ENCODE measurements at places on chromosomes 11 and 22.

- DNase-seq, result no peak
These were observed 26.1 kb upstream of the CABP7 start for GRCh38 chr22:29693671-29694070.

DNA sequence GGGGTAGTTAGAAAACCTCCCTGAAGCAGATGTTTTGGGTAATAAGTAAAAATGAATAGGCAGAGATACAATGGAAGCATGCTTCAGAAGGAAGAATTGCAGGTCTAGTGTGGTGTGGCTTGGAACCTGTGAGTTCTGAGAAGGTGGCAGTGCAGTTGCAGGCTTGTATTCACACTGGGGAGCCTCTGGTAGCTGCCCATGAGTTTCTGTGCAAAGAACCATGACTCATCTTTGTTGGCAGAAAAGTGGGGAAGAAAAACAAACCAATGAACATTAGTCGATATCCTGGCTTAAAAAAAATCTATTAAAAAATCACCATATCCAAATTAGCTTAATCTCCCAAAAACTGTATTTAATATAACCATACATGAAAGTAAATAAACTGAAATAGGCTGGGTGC is 232.6 kb downstream of the FAT3 start:
- DNase-seq, result no peak

DNA sequence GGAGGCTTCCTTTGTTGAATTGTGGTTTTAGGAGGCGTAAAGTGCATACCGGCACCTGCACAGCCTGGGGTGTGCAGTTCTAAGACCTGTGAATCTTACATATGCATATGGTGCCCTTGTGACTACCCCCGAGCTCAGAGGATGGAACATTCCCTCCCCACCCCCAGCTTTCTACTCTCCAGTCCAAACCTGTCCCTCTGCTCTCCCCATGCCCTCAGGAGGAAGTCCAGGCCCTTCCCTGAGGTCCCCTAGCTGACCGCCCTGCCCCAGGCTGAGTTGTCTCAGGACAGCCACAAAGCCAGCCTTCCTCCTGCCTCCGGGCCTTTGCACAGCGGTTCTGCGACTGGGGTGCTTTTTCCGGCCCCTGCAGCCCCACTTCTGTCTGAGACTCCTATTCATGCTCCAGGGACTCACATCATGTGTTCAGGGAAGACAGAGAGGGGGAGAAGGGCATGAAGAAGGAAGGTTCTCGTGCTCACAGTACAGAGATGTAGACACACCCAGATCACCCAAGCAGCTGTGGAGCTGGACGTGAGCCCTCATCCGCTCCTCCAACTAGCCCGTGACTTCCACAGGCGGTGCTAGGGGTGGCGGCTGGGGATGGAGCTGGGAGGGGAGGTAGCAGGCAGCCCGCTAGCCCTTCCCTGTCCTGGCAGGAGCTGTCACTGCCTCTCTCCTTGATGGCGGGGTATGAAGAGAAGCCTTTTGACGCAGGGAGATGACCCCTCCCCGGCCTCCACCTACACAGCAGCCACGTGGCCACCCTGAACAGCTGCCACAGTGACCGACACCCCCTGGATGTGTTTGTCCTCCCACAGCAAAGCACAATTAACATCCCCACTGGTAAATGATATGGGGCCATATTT is 50.8 kb downstream of the FLRT1 start:
- DNase-seq, result no peak

DNA sequence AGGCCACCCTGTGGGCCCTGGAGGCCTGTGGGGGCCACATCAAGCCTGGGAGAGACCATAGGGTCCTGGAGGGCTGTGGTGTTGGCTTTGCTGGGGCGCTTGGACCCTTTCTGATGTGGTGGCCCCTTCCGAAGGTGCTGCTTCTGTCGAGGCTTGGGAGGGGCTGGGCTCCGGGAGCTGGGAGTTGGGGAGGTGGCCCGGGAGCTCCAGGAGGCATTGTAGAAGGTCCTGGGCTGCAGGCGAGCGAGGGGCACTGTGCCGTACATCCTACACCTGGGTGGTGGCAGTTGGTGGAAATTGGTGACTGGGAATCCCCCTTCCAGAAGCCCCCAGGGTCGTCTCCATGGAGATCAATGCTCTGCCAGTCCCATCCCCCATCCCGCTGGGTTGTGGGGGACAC is 2.6 kb downstream of the PLA2G3 start:
- no peak for DNase-seq

DNA sequence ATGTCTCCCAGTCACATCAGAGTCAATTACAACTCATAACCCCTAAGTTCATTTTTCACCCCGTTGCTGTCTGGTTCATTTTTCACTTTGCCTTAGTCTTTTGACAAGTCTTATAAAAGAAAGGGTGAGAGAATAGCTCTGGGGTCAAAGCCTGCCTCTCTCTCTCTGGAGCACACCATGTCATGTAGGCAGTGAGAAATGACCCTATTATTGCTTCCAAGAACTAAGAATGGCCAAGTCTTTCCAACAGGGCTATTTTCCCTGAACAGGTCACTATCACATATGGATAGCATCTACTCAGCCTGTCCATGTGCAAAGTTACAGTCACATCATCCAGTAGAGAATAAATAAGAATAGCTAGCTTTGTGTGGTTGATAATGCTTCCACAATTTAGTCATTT is 655.5 kb upstream of the LRRC4C start:
- no peak for DNase-seq

GRCh38 chr11:87603887-87604286 is 566.2 kb downstream of the TMEM135 start:
- DNase-seq, result no peak

DNA sequence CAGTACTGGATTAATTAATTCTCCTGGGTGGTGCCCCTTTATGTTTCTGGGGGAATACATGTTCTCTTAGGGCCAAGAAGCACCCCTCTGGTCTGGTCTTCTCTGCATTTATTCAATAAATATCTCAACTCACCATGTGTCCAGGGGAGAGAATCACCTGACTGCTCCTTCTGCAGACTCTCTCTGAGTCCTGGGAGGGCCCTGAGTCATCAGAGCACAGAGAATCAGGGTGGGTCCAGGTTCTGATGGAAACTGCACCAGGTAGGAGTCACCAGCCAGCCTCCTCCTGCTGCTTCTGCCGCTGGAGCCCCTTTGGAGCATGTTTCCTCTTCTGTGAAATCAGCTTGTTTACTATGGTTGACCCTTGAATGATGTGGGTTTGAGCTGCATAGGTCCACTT is 107.7 kb upstream of the PLET1 start:
- no peak for DNase-seq

- DNase-seq, result no peak
These were observed 84.0 kb downstream of the RPS6KA4 start for GRCh38 chr11:64443001-64443400.

- DNase-seq, result no peak
These were observed 333.8 kb upstream of the CHORDC1 start for GRCh38 chr11:90556606-90557005.

GRCh38 chr11:64916040-64916774 is 802 bp downstream of the ATG2A start:
- no peak for DNase-seq

Measured in GOT3 (cell line).